ENCODE measurements at places on chromosomes 2 and 18. TPM values are rescaled to one million over a fixed set of nuclear protein-coding genes. Genes with fewer than 3 reads are reported as not detected.

- no peak for DNase-seq
Observed at GRCh38 chr2:43444989-43445645, 150.7 kb downstream of the THADA start.

- DNase-seq: no peak
Observed at GRCh38 chr2:172836827-172837226, 101.2 kb downstream of the RAPGEF4 start.

GRCh38 chr2:96869281-96869821 is 529 bp downstream of the SEMA4C start:
- DNase-seq: peak; percentile 65

DNA sequence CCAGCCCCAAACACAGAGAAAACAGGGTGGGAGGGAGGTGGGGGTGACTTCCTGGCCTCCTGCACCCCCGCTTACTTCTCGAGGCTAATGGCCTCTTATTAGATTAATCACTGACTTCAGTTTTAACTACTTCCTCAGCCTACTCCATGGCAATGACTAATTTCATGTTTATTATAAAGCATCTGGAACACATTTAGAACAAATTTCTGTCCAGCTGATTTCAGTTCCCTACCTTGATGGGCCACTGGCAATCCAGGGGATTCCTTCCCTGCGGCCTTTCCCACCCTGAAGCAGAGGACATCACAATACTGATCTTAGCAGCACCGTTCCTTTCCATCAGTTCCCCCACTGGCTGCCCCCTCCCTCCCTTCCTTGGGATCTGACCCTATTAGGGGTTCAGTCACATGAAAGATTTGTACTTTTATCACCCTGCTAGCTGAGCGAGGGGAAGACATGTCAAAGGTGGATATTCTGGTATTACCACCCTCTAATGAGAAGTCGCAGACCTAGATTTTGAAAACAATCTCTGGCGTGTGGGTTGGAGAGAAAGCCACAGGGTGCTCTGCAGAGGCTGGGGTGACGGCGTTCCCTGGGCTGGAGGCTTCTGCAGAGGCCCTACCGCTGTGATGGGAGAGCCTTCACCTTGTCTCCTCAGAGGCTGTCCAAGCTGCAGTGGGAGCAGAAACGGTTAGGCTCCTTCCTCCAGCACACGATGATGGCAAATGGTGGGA is 67.6 kb downstream of the KIAA2012 start:
- no peak for DNase-seq

- DNase-seq: no peak
Observed at GRCh38 chr2:119366161-119366648, 429 bp downstream of the C2orf76 start.

The MEIS1 gene
- total RNA-seq: 4.2 TPM

The IL1F10 gene
- not detected for total RNA-seq

- no peak for DNase-seq
Observed at GRCh38 chr2:17303054-17303453, 215.2 kb downstream of the RAD51AP2 start.

DNA sequence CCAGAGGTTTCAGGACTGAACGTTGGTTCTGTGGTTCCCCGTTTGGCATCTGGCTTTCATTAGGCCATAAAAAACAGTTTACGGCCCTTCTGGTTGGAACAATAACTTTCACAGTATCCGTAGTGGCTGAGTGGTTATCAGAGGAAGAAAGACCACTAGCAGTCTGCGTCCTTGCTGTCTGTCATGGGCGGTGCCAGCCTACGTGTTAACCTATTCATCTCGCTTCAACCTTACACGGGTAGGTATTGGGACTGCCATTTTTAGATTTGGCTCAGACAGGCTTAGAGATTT is 42.6 kb upstream of the ROCK2 start:
- peak; percentile 67 for DNase-seq

- DNase-seq: no peak
Observed at GRCh38 chr18:42271647-42272414, 316.8 kb downstream of the PIK3C3 start.

DNA sequence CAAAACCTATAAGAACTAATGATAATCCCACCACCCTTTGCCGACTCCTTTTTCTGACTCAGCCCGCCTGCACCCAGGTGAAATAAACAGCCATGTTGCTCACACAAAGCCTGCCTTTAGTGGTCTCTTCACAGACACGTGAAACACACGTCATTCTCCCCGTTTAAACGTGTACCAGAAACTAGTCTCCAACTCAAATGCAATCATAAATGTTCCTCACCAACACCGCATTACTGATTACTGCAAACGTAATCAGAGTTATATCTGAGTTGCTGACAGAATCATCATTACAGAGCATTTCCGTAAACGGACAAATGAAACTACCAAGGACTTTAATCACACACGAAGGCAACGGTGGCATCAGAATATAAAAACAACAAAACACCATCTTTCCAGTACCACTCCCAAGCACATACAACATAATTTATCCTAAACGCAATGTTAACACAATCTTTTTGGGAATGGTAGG is 1.9 kb downstream of the CLK1 start:
- DNase-seq: peak; percentile 44

GRCh38 chr2:182436252-182436651 is 9.4 kb upstream of the PDE1A start:
- no peak for DNase-seq

DNA sequence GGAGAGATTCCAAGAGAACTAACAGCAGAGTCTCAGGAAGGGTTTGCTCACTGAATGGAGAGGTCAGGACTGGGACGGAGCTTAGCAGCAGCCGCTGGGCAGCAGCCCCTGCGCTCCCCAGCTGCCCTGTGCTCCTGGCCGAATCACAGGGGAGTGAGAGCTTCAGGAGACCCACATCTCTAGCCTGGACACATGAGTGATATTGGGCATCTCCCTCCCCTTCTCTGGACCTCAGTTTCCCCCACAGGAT is 511 bp downstream of the MATN3 start:
- no peak for DNase-seq

GRCh38 chr2:88753833-88754584 is 62.5 kb downstream of the RPIA start:
- DNase-seq: no peak

The LONRF2 gene
- total RNA-seq: 0.81 TPM

GRCh38 chr2:12918835-12919445 is 202.2 kb downstream of the TRIB2 start:
- DNase-seq: no peak

DNA sequence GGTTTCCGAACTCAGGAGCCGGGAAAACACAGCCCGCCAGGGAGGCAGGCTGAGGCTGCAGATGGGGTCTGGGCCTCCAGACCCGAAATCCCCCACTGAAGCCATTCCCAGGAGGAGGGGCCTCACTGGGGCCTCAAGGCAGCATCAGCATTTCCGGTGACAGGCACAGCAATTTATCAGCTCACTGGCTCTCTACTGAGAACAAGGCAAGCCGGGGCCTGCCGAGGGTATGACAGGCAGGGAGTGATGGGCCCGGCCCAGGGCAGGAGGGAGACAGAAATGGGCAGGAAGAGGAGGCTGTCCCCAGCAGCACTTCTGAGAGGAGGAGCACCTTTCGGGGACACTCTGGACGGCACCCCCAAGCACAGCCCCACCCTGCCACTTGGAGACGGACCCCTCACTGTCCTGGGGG is 12.5 kb downstream of the SDC1 start:
- DNase-seq: no peak

- DNase-seq: no peak
Observed at GRCh38 chr2:216328347-216328746, 43.9 kb downstream of the MARCHF4 start.

The HNMT gene
- total RNA-seq: 65.8 TPM

DNA sequence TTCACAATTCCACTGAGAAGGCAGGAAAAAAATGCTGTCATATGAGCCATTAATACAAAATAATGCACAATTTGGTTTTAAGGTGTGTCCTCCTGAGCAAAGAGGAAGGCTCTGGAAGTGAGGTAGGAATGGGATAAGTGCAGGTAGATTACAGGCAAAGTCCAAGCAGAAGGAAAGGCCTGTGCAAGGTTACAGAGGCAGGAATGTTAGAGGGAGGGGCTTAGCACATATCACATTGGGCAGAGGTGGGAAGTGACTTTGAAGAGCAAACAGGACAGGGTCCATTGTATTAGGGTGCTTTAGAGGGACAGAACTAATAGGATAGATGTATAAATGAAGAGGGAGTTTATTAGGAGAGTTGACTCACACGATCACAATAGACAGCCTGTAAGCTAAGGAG is 14.7 kb upstream of the CLIP4 start:
- DNase-seq: no peak

DNA sequence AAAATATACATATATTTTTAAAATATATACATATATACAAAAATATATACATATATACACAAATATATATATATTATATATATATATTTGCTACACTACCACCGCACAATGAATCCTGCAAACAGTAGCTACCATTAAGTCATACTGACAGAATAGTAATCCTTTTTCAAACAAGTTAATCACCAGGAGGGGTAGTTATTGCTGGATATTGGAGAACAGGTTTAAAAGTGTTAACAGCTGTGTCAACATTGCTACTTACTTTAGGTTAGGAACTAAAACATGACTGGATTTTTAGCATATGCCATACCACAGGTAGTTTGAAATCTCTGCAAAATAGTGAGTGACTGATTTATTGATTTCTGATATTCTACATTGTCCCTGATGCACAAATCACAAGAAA is 529.1 kb upstream of the CDH7 start:
- no peak for DNase-seq

The PAIP2B gene
- total RNA-seq: 0.34 TPM

- DNase-seq: no peak
Observed at GRCh38 chr2:73021371-73022010, 50.0 kb downstream of the SFXN5 start.

DNA sequence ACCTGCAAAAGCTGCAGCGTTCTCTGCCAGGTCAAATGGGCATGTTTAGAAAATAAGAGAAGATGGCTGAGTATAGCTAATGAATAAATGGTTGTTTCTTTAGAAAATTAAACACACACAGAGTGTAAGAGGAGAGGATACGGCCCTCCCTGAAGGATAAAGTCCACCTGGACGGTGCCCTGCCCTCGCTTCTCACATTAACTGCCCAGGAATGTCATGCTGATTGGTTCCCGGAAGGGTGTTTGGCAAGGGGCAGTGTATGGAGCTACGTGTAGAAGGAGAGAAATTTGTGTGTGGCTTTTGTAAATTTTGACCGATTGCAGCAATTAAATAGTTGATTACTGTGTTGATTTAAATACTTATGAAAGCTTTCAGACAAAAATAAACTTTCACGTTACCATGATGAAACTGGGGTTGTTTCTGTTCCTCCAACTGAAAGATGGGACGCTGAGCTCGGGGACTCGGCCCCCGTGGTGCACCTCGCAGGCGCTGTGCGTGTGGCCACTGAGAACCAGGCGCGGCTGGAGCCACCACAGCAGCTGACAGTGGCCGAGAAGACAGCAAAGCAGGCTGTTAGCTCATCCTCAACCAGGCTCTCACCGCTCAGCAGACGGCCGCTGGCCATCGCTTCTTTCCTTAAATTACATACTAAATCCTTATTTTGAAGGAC is 22.7 kb downstream of the MPPE1 start:
- DNase-seq: no peak

- DNase-seq: no peak
Observed at GRCh38 chr2:222595581-222595980, 60.3 kb downstream of the FARSB start.

DNA sequence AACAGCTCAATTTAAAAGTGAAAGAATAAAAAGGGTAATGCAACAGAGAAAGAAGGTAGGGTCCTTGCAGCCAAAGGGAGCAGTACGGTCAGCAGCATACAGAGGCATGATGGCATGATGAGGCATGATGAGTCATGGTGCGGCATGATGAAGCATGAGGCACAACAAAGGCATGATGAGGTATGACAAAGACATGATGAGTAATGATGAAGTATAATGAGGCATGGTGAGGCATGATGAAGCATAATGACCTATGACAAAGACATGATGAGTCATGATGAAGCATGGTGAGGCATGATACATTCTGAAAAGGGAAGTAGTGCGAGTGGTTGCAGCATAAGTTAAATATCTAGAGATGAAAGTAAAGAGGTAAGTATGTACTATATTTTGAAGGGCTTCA is 673.2 kb downstream of the TMEM182 start:
- DNase-seq: no peak

GRCh38 chr2:175234650-175235049 is 53.1 kb upstream of the ATP5MC3 start:
- DNase-seq: no peak

The SERPINB5 gene
- not detected for total RNA-seq

The SYT4 gene
- not detected for total RNA-seq

DNA sequence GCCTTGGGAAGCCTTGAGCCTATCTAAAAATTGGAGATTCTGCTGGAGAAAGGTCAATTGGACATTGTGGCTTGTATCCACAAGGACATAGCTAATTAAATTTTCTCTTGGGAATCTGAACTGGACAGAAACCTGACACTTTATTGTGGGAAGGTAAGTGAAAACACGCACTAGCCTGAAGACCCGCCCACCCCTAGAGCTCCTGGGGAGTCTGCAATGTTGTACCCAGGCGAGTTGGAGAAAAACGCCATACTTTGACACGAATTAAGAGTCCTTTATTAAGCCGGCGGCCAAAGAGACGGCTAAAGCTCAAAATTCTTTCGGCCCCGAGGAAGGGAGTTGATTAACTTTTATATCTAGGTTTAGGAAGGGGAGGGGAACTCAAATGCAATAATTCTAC is 1.2 kb upstream of the ZNF892 start:
- DNase-seq: no peak

- DNase-seq: no peak
Observed at GRCh38 chr2:225367482-225367881, 32.0 kb upstream of the NYAP2 start.

- DNase-seq: peak; percentile 87
Observed at GRCh38 chr2:85728883-85729824, 24.6 kb upstream of the ATOH8 start.

The CYTIP gene
- not detected for total RNA-seq

- DNase-seq: no peak
Observed at GRCh38 chr2:206482123-206482522, 38.8 kb downstream of the ADAM23 start.

DNA sequence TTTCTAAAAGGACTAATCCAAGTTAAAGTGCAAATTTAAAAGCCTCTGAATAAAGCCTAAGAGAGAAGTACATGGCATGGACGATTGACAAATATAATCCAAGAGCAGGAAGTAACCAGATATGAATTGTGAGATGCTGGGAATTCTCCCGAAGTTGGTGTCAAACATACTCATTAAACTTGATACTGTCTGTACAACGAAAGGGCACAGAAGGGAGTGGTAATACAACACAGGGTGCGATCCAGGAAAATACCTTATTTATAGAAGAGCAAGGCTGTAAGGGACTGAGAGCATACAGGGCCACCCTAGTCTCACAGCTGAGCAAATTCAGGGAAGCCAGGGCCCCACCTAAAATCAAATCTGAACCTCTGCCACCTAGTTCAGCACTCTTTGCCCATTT is 41.6 kb downstream of the SEMA4F start:
- no peak for DNase-seq

Measured in SJSA1 (cell line).